Thyroid gland (tissue), 4 donors: ENCODE measurements at places on chromosomes 1 and 21. TPM values are rescaled to one million over a fixed set of nuclear protein-coding genes. Genes with fewer than 3 reads are reported as not detected.

GRCh38 chr1:214548988-214549387 lies 2.4 kb downstream of the PTPN14 start:
- H3K27me3 ChIP-seq = no peaks in the 10 kb centered on the region
- peak; percentile 90 for DNase-seq
- peak overlapping the region; percentile 100 for H3K27ac ChIP-seq
- H3K4me1 ChIP-seq = peaks cover 28% of the 10 kb centered on the region
- no peak overlapping the region for H3K4me3 ChIP-seq
- H3K36me3 ChIP-seq = no peaks in the 10 kb centered on the region

DNA sequence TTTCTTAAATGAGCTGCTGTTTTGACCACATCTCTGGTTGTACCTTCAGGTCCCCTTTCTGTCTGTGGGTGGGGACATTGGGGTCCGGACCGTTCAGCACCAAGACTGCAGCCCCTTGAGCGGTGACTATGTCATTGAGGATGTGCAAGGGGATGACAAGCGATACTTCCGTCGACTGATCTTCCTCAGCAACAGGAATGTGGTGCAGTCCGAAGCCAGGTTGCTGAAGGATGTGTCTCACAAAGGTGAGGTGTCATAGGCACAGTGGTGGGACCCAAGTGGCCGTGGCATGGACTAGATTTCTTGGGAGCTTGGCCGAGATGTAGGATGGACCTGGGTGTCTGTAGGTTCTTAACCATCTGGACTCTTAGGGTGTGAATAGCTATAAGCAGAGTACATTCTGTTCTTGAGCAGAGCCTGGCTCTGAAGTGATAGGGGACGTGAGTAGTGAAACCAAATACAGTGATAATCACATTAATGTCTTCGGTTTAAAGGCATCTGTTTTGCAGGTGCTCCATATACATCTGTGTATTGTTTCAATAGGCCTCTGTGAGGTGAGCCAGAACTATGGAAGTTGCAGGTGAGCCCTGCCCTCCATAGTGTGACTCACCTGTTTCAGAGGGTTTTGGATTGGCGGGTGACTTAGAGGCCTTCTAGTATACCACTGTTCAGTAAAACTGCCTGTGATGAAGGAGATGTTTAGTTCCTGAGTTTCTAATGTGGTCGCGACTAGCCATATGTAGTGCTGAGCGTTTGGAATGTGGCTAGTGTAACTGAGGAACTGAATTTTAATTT lies 6.4 kb downstream of the METTL13 start:
- no peaks in the 10 kb centered on the region for H3K4me1 ChIP-seq
- H3K27ac ChIP-seq = no peak overlapping the region
- peaks cover 64% of the 10 kb centered on the region for H3K36me3 ChIP-seq

DNA sequence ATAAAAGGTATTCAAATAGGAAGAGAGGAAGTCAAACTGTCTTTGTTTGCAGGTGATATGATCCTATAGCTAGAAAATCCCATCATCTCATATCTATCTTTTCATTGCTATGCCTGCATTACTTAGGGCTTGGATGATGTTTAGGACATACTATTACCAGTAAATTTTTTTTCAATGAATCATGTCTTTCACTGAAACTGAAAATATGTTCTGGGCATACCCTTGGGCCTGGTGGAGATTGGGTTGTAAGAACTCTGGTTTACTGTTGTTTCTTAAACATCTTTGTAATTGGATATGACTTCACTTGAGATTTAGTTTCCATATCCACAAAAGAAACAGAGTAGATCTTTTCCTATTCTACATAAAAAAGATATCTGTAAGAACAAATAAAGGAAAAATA lies 502.2 kb upstream of the PRMT6 start:
- no peak for DNase-seq
- no peak overlapping the region for H3K27ac ChIP-seq
- H3K27me3 ChIP-seq = no peaks in the 10 kb centered on the region
- H3K4me3 ChIP-seq = no peak overlapping the region

The TM2D1 gene
- total RNA-seq = 55.7 TPM

DNA sequence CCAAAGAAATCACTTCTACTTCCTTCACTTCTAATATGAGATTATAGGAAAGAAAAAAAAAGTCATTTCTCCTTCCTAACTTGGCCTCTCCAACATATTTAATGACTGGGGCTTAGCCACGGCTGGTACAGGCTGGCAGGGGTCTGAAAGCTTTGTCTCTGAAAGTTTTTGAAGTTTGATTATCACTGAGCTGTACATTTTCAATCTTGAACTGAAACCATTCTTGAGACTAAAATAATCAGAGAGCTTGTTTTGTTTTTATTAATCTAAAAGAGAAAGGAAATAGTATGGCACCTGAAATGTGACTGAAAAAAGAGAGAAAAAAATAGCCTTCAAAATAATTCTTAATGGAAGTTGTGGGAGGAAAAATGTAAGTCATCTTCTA lies 3.8 kb upstream of the KRTAP19-8 start:
- no peak for DNase-seq
- no peaks in the 10 kb centered on the region for H3K36me3 ChIP-seq
- no peak overlapping the region for H3K27ac ChIP-seq
- no peak overlapping the region for H3K4me3 ChIP-seq
